Bronchial epithelial cell (primary cell): ENCODE measurements at places on chromosomes 13 and 19. TPM values are rescaled to one million over a fixed set of nuclear protein-coding genes. Genes with fewer than 3 reads are reported as not detected.

Gene LILRA1
- not detected in 2 replicates for total RNA-seq

Gene TLE2
- total RNA-seq = 0.53 and 1.0 TPM in 2 replicates

Gene KLK10
- total RNA-seq = 6.6 and 28.0 TPM in 2 replicates

Gene NCAN
- not detected in 2 replicates for total RNA-seq

Gene PGLYRP2
- not detected in 2 replicates for total RNA-seq

Gene NKG7
- total RNA-seq = not detected in 2 replicates

Gene CERS1
- total RNA-seq = 0.13 and 0.26 TPM in 2 replicates

Gene CGB2
- total RNA-seq = not detected in 2 replicates

Gene CPT1C
- 1.2 and 2.4 TPM in 2 replicates for total RNA-seq

Gene TNFSF9
- 4.6 and 5.5 TPM in 2 replicates for total RNA-seq

Gene C5AR2
- 0.53 and 0.64 TPM in 2 replicates for total RNA-seq

Gene SACS
- 10.4 and 26.3 TPM in 2 replicates for total RNA-seq

Gene MCEMP1
- total RNA-seq = not detected in 2 replicates

Gene ATP13A1
- total RNA-seq = 20.3 and 22.7 TPM in 2 replicates

Gene GET3
- total RNA-seq = 104 and 107 TPM in 2 replicates

Gene HRC
- total RNA-seq = not detected in 2 replicates

Gene TNFSF13B
- total RNA-seq = 0.79 and 1.7 TPM in 2 replicates

Gene ITGBL1
- total RNA-seq = 0.13 and 1.1 TPM in 2 replicates

Gene RNF113B
- total RNA-seq = not detected in 2 replicates

Gene PCP2
- not detected in 2 replicates for total RNA-seq
